ENCODE measurements at places on chromosomes 4 and X. TPM values are rescaled to one million over a fixed set of nuclear protein-coding genes. Genes with fewer than 3 reads are reported as not detected.

Gene SPANXC
- not detected for total RNA-seq

Gene TMEM144
- total RNA-seq = 0.66 TPM

Gene F8A3
- total RNA-seq = 5.8 TPM

Gene DDIT4L
- not detected for total RNA-seq

Measured in OCI-LY7 (cell line).